Stimulated activated CD8-positive, alpha-beta memory T cell treated with anti-CD3 and anti-CD28 coated beads, Interleukin-4, amount 100 ng/mL, for 1 hour (primary cell): ENCODE measurements at places on chromosomes 2 and 18.

- DNase-seq, result no peak
Measured at GRCh38 chr2:102130647-102130991, 11.9 kb upstream of the IL1R1 start.

- no peak for DNase-seq
Measured at GRCh38 chr2:119860924-119861323, 101.2 kb downstream of the PTPN4 start.

DNA sequence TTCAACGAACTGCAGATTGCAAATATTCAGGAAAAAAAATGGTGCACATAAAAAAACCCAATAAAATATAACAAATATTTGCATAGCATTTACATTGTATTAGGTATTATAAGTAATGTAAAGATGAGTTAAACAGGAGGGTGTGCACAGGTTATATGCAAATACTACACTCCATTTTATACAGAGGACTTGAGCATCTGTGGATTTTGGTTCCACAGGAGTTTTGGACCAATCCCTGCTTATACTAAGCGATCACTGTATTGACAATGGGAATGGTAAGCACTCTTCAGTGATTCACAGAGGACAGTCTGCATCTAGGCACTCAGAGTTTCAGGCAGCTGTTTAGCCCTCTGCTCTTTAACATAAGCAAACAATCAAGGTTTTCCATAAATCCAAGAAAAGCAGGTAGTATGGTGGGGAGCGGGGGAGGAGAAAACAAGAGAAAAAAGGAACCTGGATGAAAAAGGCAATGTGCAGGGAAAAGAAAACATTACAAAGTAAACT, 206.0 kb upstream of the PARD3B start:
- DNase-seq, result no peak

GRCh38 chr18:64678048-64678447, 529.2 kb upstream of the LINC00305 start:
- DNase-seq, result no peak

- DNase-seq, result no peak
Measured at GRCh38 chr18:59705145-59705544, 7.9 kb upstream of the CCBE1 start.

DNA sequence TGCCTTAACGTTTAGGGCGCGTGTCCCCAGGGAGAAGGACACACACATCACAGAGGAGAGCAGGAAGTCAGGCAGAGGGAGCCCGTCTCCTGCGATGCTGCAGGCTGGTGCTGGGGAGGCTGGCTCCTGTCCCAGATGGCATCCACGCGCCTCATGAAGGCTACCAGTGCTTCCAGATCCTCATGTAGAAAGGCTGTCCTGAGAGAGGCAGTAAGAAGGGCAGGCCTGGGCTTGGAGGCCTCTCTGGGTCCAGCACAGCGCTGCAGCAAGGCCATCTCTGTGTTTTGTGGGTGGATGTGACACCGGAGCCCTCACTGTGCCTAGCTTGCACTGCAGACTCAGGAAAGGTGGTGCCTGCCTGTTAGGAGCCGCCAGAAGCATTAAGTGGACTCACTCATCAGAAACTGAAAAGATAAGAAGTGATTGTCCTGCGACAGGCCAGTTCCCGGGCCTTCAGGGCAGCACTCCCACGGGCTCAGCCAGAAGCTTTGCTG, 62.7 kb downstream of the FAM168B start:
- DNase-seq, result no peak

GRCh38 chr18:80200932-80201672, 46.2 kb downstream of the PARD6G start:
- no peak for DNase-seq

DNA sequence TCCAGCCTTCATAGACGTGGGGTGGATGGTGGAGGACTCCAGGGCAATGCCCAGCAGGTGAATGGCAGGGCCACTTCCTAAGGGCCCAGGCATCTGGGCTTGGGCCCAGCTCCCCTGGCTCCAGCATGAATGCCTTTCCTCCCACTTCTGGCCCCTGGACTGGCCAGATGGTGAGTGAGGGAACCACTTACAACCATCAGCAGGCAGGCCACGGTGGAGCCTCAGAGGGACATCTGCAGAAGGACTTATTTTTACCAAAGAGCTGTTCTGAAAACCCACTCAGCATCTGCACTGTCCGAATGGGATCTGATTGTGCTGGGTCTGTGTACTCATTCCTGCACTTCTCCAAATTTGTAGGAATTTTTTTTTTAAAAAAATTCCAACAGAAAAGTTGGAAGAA, 69.6 kb downstream of the SNTG2 start:
- DNase-seq, result no peak

DNA sequence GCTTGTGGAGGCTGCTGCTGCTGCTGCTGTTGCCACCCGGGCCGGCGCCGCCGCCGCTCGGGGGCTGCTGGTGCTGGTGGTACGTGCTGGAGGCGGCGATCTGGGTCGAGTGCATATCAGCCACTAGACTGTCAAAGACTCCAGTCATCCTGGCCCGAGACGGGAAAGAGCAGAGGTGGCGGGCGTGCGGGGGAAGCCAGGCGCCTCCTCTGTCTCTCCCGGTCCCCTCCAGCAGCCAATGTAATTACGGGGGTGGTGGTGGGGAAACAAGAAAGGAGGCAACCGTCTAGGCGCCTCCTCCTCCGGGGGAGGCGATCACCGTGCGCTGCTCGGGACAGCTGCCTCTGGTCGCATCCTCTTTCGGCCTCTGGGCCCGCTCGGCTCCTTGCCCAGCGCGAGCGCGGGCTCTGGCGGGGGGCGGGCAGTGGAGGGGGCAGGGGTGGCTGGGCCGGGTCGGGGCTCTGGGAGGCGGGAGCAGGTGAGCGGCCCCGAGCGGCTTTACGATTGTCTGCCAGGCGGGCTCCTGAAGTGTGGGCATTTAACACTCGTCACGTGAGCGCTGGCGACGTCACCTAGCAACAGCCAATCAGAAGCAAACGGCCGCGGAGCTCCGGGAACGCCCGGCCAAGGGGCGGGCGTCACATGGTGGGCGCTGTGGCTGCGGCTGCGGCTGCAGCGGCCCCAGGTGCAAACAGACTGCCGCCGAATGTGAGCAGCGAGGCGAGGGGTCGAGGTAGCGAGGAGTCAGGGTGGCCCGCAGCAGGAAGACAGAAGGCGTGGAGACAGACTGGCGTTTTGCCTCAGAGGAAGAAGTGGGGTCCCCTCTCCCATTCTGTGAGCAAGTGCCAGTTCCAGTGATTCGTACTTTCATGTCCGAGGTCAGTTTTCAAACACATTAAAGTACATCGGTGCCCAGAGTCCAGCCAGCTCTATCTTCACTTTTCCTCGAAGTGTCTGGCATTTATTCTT, at the start of gene DLX2:
DLX2 (minus strand) TSS at position 510 of the 969 bp plus-strand sequence; CDS start at position 148, 362 bp downstream.
- peak; percentile 47 for DNase-seq

DNA sequence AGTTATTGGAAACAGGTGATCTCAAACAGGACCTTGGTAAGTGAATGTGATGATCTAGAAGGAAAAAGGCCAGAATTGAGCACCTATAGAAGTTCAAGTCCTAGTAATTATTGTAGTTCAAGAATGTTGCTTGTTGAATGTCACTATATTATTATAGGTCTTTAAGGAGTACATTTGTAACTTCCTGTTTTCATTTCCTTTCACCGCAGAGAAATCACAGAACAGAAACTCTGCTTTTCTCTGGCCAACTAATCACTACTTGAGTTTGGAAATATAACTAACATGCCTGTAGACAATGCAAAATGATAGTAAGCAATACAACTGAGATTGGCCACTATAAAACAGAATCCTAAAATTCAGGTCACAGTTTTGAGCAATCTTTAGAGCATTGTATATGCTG, 61.8 kb upstream of the EFEMP1 start:
- DNase-seq, result no peak

DNA sequence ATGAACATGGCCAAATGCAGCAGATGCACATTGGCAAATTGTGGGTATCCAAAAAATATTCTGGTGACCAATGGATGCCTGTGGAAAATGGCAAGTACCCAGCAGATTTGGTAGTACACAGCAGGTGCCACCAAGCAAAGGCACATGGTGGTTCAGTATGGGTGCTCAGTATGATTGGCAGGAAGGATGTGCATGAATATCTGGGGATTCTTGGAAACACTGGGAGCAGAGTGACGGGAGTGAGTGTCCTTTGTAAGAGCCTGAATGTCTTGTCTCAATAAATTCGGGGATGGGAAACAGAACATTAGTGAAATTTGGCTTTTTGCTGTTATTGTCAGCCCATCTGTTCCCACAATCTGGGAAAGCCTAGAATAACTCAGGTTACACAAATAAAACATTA, 36.8 kb upstream of the ACADL start:
- no peak for DNase-seq

- no peak for DNase-seq
Measured at GRCh38 chr2:235146871-235147565, 195.2 kb downstream of the SH3BP4 start.

GRCh38 chr2:192265751-192266150, 71.0 kb upstream of the TMEFF2 start:
- DNase-seq, result no peak

GRCh38 chr2:172970660-172971059, 105.0 kb upstream of the MAP3K20 start:
- peak; percentile 13 for DNase-seq

DNA sequence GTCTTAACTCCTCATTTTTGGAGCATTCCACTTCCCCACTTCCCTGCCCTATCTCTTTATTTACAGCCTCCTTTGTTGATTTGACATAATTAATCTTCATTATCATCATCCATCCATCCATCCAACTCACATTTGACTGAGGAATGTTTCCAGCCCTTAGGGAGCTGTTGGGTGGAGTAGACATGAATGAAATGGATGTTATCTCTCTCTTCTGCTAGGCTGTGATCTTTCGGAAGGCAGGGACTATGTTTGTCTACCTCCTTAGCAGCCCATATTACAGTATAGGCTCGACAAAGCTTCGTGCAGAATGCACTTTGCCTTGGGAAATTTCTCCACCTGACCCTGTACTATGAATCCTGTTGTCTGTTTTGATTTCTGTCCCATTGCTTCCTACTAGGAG, 7.7 kb upstream of the EFEMP1 start:
- no peak for DNase-seq

DNA sequence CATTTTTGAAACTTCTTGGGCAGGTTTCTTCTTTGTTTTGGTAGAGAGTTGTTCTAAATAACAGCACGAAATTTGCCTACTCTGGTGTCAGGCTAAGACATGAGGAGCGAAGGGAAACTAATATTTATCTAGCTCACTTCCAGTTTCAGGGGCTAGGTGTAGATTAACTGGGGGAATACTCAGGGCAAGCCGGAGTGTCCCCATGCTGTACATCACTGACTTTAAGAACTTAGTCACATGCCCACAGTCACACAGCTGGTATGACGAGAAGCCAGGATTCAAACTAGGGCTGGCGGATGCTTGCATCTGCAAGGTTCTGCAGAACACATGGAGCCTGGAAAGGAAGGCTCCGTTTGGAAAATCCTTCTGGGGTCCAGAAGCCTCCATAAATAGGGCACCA, 133.3 kb downstream of the ALPK2 start:
- no peak for DNase-seq

- no peak for DNase-seq
Measured at GRCh38 chr2:123463886-123464285, 561.2 kb upstream of the CNTNAP5 start.

GRCh38 chr2:160278879-160279177, 78.8 kb upstream of the ITGB6 start:
- DNase-seq, result no peak

- DNase-seq, result no peak
Measured at GRCh38 chr2:37376421-37377186, 32.2 kb downstream of the QPCT start.

DNA sequence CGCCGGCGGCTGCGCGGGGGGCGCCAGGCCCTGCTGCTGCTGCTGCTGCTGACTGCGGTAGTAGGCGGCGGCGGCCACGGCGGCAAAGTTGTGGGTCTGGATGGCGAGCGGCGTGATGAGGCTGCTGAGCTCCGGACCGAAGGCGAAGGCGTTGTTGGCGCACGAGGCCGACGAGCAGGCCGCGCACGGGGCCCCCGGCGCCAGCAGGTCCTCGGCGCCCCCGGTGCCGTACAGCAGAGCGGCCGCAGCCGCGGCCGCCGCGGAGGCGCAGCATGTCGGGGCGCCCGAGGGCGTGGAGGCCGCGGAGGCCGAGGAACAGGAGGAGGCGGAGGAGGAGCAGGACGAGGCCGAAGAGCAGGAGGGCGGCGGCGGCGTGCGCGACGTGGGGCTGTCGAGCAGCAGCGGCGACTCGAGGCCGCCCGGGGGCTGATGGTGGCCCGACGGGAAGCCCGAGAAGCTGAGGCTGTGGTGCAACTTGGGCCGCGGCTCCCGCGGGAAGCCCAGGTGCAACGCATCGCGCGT, 1.8 kb downstream of the ZFP36L2 start:
- DNase-seq, result no peak

DNA sequence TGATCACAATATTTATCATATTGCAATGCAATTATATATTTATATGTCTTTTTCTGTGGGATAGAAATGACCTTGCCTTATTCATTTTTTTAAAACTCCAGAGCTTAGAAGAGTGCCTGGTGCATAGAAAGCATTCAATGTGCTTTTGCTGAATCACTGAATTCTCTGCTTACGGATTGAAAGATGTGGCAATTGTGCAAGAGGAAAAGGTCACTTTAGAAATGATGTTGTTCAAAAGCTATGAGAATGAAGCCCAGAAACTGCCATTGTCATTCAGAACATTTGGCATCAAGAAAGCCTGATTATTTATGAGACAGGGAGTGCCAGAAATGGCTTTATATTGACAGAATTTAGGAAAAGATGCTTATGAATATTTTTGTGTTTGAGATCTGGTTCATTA, 678.6 kb upstream of the CDH2 start:
- DNase-seq, result no peak

- DNase-seq, result no peak
Measured at GRCh38 chr2:45814488-45814887, 163.0 kb downstream of the PRKCE start.

DNA sequence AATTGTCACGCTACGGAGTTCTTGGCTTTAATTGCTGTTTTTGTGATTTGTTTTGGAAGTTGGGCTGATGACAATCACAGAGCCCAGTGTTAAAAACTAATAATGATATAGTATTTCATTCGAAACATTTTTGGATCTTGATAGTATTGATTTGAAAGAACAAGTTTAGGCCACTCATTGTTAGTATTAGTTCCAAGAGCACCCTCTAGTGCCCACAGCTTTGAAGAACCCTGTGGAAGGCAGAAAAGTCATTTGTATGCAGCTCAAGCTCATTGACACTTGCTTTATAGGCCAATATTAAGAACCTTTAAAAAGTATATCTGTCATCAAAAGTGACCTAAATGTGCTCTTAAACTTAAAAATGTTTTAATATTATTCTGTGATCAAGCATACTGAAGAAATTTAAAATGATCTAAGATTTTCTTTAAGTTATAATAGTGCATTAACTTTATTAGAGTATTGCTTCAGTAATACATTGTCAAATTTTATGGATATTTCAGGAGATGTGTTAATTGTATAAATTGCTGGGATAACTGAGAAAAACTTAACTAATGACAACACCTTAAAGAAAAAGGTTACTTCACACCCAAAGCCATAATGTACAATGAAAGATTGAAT, 191.0 kb downstream of the GRB14 start:
- no peak for DNase-seq
